ENCODE measurements at places on chromosomes 2 and 18.

DNA sequence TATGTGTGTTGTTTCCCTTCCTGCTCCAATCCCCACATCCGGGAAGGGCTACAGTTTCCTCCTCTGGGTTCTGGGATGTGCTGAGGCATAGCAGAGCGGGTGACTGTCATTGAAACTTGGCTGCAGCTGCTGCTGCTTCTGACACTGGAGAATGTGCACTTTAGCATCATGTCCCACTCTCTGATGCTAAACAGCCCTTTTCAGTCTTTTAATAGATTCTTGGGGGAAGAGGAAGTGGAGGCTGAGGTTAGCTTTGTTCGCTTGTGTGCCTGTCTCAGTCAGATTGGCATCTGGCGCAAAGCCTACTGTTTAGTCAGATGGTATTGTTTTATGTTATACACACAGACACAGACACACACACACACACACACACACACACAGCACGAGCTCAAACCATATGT, 136.5 kb upstream of the RND3 start:
- no peak for DNase-seq

DNA sequence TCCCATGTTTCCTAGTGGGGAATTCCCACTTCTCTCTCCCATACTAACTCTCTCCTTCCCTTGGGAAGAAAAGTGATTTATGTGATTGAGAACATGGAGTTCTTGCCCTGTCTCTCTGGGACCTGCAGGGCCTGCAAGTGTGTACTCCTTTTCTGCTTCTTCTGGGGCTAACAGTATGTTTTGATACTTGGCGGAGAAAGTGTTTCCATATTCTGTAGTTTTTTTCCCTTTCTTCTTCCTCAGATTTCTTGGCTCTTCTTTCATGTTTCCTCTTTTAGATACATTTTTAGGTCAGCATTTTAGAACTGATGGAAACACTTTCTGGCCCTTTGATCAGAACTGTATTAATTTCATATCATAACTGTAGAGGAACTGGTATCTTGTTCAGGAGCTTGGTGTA, 352.2 kb downstream of the DLGAP1 start:
- DNase-seq: no peak

GRCh38 chr18:25164848-25165811, 186.8 kb downstream of the ZNF521 start:
- DNase-seq: no peak

DNA sequence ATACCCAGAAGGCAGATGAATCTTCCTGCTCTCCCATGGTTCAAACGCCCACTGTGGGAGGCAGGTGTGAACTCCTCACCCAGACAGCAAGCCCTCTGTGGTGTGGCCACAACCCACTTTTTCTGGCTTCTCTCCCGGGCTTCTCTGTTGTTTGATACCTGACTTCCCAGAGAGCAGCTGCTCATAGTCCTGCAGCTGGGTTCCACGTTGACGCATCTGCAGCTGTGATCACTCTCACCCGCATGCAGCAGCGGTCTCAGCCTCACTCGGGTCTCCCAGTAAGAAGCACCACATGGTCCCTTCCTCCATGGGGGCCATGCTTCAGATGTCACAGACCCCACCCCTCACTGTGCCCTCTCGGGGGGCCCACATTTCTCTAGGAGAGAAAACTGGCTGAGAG, 3.5 kb downstream of the ASPRV1 start:
- DNase-seq: no peak

DNA sequence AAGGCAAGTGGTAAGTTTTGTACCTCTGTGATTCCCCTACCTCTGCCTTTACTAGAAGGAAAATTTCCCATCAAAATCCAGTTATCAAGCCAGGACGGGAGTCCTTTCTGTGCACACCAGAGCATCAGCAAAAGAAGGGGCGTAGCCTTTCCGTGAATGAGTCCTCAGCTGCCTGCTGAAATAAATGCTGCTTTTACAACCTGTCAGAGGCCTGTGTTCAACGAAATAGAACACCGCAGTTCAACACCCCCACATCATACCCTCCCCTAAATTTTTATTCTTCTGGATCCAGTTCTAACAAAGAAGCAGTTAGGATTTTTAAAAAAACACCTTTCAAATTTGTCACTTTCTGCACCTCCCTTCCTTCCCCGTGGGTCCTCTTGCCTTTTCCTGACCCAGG, 135.8 kb downstream of the SETBP1 start:
- no peak for DNase-seq

GRCh38 chr18:6776188-6776587, 46.7 kb downstream of the ARHGAP28 start:
- DNase-seq: no peak

- DNase-seq: no peak
These were observed 177.0 kb downstream of the GCA start for GRCh38 chr2:162520959-162521358.

DNA sequence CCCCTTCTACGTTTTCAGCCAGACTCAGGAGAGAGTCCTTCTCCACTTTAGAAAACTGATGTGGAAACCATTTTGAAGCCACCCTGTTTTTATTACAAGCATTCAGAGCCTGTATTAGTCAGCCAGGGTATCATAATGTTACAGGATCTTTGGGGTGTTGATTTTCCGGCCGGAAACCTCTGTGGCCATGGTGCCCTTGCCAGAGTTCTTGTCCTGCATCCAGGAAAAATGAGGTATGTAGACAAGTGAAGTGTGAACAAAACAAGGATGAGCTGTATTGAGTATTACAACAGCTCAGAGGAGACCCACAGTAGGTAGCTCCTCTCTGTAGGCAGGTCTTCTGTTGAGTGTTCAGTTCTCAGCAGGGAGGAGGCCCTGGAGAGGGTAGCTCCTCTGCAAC, 241.0 kb upstream of the COPS8 start:
- DNase-seq: no peak

- no peak for DNase-seq
These were observed 1474.0 kb upstream of the TMEFF2 start for GRCh38 chr2:193668557-193669323.

DNA sequence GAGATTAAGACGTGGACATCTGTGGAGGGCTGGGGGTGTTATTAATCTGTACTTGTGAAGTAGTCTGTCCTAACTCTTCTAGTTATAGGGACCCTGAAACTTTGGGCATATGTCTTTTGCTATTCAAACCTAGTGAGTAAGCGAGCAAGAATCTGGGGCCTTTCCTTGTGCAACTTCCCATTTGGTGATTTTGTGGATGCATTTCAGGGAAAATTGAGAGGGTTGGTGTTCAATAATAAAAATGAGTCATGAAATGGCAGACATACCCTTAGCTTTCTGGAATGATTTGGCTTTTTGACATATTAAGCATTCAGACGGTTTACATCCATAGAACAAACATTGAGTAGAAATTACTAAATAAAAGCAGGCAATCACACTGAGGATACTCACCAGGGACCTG, 17.0 kb downstream of the COL4A4 start:
- no peak for DNase-seq

DNA sequence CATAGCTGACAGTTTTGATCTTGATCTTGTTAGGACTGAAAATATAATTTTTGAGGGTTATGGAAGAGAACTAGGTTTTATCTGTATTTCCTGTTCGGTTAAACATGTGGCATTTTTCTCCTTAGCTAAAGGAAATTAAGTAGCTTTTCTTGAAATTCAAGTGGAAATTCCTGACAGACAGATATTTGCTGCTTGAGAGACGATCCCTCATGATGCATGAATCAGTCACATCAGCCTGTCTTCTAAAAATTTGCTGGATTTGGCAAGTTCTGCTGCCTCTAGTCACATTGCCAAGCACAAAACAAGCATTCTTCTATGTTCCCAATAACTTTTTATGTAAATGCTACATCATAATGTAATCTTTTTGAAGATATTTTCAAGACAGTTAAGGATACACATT, 201.8 kb upstream of the ATP5MC3 start:
- DNase-seq: no peak

- DNase-seq: no peak
These were observed 14.0 kb downstream of the CYP20A1 start for GRCh38 chr2:203252818-203253217.

- no peak for DNase-seq
These were observed 88.5 kb downstream of the PRKCE start for GRCh38 chr2:45739796-45740485.

DNA sequence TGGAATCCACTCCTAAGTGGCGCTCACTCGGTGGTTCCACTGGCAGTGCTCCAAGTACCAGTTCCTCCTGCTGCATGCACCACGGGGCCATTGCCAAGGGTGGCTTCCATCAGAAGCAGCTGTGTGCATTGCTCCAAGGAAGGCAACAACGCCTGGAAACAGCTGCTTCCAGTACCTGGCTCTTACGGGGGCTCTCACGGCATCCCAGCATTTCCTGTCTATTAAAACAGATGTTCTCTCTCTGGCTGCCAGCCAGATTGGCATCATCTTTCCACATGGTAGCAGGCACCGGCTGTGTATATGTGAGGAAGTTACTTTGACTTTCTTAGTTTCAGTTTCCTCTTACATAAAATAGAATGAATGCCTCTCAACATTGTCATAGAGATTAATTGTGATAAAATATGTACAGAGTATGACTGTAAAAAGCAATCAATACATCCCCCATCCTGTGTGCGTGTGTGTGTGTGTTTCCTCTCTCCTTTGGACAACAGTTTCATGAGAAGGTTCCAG, 84.9 kb downstream of the CMPK2 start:
- DNase-seq: peak; percentile 56

DNA sequence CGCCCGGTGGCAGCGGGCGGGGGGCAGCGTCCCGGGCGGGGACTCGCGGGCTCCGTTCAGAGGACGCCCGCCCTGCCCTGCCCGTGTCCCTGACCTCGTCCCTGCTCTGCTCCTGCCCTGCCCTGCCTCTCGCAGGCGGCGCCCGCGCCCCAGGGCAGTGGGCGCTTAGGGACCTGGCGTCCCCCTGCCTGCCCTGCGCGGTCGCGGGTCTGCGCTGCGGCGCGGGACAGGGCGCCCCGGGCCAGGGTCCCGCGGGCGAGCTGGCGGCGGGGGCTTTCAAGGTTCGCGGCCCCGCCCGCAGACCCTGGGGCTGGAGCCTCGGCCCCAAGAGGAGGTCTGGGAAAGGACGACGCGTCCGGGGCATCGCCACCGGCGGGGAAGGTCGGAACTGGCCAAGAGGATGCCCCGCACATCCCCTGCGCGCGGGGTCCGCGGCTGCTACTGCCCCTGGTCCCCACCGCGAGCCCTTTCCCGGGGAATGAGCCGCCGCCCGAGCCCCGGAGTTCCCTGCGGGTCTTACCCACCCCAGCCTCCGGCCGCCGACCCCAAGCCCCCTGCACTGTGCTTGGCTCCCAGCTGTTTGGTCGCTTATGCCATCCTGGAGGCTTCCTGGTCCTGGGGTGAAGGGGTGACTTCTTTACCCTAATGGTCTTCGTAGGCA, 679 bp downstream of the RNF144A start:
- no peak for DNase-seq

- DNase-seq: no peak
These were observed 85.4 kb upstream of the ATG16L1 start for GRCh38 chr2:233165895-233166661.

DNA sequence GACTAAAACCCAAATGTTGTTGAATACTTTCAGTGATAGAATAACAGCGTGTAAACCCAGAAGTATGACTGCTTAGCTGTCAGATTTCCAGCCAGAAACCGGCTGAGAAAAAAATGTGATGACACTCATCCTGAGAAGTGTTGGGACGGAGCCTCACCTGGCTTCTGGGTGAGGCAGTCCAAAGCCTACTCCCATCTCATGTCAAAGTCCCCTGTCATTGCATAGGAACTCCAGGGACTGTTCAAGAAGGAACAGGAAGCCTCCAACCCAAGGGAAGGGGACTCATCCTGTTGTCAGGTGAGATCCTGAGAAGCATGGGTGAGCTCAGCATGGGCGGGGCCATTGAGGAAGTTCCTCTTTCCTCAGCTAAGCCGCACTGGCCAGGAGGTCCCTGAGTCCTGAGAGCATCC, 11.3 kb upstream of the CHRNA1 start:
- no peak for DNase-seq

GRCh38 chr2:4673025-4673489, 969.7 kb downstream of the DCDC2C start:
- DNase-seq: no peak

GRCh38 chr2:127047716-127048617, 59.0 kb downstream of the BIN1 start:
- DNase-seq: no peak

DNA sequence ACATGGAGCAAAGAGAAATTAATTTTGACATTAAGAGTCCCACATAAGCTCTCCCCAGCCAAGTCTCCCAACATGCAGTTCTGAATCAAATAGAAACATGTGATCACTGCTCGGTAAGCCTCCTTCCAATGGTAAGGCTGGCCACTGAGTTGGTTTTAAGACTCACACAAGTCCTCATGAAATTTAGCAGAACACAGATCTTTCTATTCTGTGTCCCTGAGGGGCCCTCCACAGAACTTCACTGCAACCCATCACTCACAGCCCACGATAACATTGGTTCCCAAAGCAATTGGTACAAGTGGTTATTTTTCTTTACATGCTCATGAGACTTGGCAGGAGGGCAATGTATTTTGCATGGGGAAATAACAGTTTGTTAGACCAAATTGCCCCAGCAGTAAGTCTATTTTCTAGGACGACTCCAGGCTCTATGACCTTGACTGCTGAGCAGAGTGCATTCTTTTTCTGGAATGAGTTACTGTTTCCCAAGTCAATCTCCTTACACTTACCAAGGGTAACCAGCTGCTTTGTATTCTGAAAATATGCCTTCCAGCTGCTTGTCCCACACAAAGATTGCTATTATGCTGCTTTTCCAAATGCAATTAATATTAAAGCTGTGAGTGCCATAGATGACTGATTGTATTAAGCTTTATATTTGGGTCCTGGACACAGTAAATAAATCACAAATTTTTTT, 142.3 kb upstream of the TANK start:
- DNase-seq: no peak

DNA sequence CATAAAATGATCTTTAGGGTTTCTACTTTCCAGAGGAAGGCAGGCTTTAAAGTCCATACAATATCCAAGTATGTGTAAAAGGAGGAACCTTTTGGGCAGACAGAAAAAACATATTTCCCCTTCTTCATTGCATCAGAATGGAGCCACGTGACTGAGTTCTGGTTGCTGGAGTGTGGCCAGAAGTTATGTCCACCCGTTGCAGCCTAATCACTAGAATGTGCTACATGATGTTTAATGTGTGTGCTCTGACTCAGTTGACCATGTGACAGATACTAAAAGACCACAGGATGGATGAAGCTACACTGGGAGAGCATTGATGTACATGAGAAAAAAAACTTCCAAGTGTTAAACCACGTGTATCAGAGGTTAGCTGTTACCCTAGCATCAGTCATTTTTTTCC, 460.9 kb downstream of the RIT2 start:
- DNase-seq: no peak
